HTR-8/SVneo (cell line): ENCODE measurements at places on chromosomes 4 and X.

- no peak for DNase-seq
These were observed 18.4 kb downstream of the MAML3 start for GRCh38 chr4:140135529-140136088.

GRCh38 chrX:39318506-39319343, 517.5 kb downstream of the MID1IP1 start:
- DNase-seq = no peak

DNA sequence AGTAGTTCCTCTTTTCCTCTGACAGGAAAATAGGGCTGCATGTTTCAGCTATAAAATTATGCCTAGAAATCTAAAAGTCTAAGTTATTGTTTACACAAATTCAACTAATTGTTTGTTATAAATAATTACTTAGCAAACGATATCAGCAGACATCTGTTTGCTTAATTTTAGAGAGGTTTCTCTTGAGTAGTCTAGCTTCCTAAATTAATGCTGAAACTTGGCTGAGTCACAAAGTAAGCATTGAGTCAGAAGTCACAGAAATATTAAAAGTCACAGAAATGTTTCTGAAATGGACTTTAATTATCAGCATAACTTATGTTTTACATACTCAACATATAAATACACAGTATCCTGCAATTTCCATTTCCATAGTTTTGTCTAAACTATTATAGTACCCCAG, 1044.0 kb downstream of the CCSER1 start:
- DNase-seq = no peak

- no peak for DNase-seq
These were observed 98.0 kb upstream of the DKK2 start for GRCh38 chr4:107133965-107134653.

- no peak for DNase-seq
These were observed 89.7 kb upstream of the CBR4 start for GRCh38 chr4:169099771-169100180.

GRCh38 chr4:30939069-30939468, 218.9 kb downstream of the PCDH7 start:
- DNase-seq = no peak

- no peak for DNase-seq
These were observed 370.8 kb upstream of the DIPK2B start for GRCh38 chrX:45571453-45571852.

DNA sequence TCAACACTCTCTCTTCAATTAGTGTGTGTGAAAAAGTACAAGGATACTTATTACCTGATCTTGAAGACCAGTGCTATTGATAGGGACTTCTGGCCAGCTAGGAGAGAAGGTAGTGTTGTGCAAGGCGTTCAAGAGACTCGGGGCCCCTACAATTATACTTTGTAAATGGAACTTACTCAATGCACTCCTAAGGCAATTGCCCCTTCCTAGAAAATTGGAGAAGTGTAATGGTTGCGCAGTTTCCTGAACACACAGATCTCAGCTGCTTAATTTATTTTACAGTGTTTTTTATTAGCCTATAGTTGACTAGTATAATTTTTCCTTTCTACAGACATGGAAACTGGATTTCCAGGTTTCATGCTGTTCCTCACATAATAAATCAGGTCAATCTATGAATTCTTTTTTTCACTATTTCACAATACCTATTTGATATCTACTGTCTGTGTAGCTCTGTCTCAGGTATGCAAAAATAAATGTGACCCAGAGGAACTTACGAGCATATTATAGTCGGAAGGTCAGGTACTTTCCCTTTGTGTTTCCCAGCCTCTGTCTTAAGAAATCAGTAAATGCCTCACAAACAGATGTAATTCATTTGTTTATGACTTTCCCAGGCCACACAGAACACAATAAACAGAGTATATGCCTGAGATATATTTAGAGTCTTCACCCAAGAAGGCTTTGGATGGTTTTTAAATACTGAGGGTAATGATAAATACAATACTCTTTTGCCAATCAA, 89.1 kb upstream of the TET2 start:
- DNase-seq = no peak

- no peak for DNase-seq
These were observed 94.9 kb upstream of the PLAC1 start for GRCh38 chrX:134752981-134753717.

DNA sequence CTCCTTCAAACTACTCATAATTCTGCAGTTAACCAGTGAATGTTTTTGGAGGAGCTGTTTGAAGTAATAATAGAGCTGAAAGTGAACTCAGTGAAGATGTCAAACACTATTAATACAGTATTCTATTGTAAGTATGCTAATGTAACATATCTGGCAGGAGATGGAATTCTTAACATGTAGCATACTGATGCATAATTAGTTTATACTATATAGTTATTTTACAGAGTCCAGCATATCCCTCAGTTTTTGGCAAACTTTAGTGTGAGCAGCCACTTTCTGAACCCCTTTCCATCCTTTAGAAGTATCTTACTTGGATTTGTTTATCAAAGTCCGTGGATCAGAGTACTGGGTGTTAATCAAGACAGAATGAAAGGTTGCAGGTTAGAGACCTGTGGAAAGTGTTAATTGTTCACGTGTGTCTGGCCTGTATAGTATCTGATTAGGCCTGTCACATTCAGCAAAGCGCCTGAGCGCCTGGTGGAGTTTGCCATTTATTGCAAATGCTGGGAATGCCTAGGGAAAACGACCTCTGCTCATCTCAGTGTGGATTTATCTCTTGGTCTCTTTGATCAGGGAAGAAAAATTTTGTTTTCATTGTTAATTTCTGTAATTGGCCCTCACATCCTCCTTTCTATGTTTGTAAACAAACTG, 251.7 kb upstream of the MAD2L1 start:
- DNase-seq = no peak

DNA sequence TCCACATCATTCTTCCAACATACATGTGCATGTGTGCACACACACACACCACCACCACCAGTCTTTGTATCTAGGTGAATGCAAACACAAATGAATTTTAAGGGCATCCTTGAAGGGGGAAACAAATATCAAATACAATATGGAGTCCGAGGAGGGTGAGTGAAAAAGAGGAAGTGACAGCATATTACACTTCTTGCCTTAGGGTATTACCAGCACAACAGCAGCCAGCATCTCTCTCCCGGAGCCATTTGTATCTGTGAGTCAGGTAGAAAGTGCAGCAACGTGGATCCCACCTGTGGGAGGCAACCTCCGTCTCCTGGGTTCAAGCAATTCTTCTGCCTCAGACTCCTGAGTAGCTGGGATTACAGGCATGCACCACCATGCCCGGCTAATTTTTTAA, 483.2 kb downstream of the SMARCA1 start:
- no peak for DNase-seq

GRCh38 chr4:127249066-127249766, 383.5 kb upstream of the INTU start:
- DNase-seq = no peak

- no peak for DNase-seq
These were observed 186.7 kb upstream of the WDFY3 start for GRCh38 chr4:85153221-85153620.

- no peak for DNase-seq
These were observed 1.5 kb downstream of the MGARP start for GRCh38 chr4:139278485-139278884.

- peak; percentile 68 for DNase-seq
These were observed at the start of gene NSUN7 for GRCh38 chr4:40749717-40750460. Gene NSUN7, plus strand, starts transcription at chr4:40749955. Its CDS starts 739 bp downstream, at chr4:40750694.

DNA sequence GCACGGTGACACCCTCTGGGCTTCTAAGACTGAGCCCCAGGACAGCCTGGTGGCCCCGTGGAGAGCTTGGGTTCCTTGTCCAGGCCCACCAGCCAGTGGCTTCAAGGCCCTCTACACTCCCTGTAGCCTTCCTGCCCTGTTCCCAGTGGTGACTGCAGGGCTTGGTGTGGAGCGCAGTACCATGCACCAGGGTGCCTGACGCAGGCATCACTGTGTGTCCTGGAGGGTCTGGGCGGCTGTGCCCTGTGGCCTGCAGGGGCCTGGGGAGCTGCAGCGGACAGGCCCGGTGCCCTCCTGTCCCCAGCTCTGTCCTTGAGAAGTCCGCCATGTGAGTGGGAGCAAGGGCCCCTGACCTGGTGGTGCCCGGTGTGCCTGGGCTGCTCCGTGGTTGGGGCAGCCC, 4.3 kb downstream of the FGFRL1 start:
- DNase-seq = no peak

- no peak for DNase-seq
These were observed 6.6 kb upstream of the APLN start for GRCh38 chrX:129661369-129661768.

- DNase-seq = no peak
These were observed 220.2 kb upstream of the MAD2L1 start for GRCh38 chr4:120286813-120287212.

DNA sequence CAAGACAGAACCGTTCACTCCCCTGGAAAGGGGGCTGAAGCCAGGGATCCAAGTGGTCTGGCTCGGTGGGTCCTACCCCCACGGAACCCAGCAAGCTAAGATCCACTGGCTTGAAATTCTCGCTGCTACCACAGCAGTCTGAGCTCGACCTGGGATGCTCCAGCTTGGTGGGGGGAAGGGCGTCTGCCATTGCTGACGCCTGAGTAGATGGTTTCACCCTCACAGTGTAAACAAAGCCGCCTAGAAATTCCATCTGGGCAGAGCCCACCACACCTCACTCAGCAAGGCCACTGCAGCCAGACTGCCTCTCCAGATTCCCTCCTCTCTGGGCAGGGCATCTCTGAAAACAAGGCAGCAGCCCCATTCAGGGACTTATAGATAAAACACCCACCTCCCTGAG, 13.4 kb upstream of the PBDC1 start:
- DNase-seq = no peak

GRCh38 chrX:130563476-130563875, 161.7 kb downstream of the RBMX2 start:
- no peak for DNase-seq
